ENCODE measurements at places on chromosomes 12 and 14.

- no peak for DNase-seq
These were observed 34.3 kb upstream of the CHST11 start for GRCh38 chr12:104422441-104422840.

GRCh38 chr12:25811656-25812126 lies 146.8 kb upstream of the RASSF8 start:
- no peak for DNase-seq

DNA sequence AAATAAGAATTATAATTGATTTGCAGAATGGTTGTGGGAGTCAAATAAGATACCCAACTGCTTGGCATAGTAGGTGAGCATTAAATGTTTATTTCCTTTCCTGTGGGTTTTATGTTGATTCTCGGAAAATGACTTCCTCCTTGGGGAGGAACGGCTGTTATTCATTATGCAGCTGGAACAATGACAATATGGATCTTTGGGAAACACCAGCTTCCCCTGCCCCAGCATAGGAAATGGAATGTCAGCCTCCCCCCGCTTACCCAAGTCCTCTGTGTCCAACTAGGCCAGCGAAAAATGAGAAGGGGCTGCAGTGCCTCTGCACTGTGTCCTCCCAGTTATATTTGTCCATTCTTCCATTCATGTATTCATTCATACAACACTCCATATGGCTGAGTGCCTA lies 11.7 kb upstream of the CCDC177 start:
- no peak for DNase-seq

GRCh38 chr14:66483322-66483721 lies 2.8 kb upstream of the CCDC196 start:
- DNase-seq = no peak

GRCh38 chr12:124545508-124546418 lies 21.6 kb downstream of the NCOR2 start:
- peak; percentile 57 for DNase-seq

GRCh38 chr14:93023039-93023438 lies 92.7 kb downstream of the ITPK1 start:
- no peak for DNase-seq

DNA sequence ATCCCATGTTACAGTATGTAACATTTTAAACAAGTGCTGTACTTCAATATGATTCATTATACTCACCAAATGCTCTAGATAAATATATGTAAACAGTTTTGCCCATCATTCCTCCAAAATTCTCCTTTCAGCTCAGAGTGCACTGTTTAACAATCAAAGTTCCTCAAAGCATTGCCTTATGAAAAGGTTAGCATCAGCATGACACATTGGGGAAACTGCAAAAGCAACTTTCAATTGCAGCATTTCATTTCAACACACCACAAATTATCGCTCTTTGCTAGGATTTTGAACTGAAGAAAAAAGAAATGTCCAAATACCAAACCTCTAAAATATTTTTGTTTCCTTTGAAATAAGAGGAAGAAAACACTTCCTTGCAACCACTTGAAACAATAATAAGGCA lies 413.2 kb downstream of the FLRT2 start:
- no peak for DNase-seq

DNA sequence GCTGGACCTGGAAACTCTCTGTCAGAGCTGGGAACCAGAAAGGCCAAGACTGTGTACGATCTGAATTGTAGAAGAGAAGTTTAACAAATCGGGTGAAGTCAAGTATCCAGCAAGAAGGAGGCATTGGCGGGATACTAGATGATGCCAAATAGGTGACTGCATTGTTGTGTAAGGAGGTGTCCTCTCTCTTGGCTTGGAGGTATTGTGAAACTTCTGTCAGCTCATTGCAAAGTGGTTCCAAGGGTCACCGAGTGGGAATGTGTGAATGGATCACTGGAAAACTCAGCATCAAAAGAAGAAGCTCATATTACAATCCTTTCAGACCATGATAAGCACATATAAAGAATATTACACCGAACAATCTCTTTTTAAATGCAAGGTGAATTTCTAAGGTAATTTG lies 11.7 kb downstream of the NAV3 start:
- no peak for DNase-seq

GRCh38 chr12:93860668-93861373 lies 183.6 kb downstream of the CRADD start:
- no peak for DNase-seq

DNA sequence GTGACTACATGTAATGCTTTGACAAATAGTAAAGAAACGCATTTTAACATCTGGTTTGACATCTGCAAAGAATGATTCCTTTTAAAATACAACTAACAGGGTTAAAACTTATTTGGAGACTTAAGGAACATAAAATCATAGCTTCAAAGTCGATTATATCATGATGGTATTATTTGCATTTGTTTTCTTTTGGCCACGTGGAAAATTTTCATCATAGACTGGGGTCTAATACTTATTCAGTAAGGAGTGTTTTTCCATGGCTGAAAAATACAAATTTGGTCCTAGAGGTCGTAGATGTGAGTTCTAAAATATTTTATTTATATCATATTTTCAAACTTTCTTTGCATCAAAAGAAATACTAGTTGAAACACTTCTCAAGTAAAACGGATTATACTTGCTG lies 31.5 kb upstream of the LMNTD1 start:
- DNase-seq = no peak

DNA sequence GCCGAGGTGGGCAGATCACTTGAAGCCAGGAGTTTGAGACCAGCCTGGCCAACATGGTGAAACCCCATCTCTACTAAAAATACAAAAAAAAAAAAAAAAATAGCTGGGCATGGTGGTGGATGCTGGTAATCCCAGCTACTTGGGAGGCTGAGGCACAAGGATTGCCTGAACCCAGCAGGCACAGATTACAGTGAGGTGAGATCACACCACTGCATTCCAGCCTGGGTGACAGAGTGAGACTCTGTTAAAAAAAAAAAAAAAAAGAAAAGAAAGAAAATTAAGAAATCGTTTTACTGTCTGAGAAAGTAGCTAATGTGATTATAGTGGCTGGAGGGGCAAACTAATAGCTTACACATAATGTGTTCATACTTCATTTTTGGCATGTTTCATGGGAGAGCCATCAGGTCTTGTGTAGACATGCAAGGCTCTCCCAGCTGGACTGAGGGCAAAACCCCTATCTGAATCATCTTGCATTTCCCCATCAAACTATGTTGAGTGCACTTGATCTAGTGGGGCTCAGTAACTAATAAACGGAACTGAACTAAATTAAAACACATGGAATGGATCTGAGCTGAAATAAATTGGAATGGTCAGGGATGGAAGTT lies 16.2 kb downstream of the KIF21A start:
- DNase-seq = no peak

- no peak for DNase-seq
These were observed 105.2 kb upstream of the RESF1 start for GRCh38 chr12:31853977-31854376.

DNA sequence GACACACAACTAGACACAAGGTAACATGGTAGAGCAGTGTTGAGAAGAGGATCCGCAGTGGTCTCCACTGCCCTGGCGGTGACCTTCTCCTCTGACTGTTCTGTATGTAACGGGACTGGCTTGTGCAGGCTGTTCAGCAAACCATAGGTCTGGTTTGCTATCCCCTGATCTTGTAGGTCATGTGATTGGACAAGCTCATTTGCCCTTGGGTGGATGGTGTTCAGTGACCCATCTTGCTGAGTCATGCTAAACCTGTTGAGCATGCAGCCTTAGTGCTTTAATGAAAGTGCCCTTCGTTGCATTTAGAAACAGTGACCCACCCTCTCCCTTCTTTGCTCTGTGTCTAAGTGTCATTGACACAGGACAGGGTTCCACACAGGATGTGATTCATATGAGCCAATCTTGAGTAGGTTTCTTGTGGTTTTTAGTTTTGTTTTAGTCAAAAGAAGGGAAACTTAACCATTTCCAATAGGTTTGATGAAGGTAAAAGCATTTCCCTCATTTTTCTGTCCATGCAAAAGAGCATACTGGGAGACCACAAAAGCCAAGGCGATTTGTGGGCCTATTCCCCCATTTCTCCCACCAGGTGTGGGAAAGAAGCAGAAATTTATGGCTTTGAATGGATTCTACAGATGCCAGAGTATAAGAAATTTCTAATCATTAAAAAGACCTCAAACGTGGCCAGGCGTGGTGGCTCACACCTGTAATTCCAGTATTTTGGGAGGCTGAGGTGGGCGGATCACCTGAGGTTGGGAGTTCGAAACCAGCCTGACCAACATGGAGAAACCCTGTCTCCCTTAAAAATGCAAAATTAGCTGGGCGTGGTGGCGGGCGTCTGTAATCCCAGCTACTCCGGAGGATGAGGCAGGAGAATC lies 32.6 kb upstream of the HIF1A start:
- DNase-seq = peak; percentile 64

DNA sequence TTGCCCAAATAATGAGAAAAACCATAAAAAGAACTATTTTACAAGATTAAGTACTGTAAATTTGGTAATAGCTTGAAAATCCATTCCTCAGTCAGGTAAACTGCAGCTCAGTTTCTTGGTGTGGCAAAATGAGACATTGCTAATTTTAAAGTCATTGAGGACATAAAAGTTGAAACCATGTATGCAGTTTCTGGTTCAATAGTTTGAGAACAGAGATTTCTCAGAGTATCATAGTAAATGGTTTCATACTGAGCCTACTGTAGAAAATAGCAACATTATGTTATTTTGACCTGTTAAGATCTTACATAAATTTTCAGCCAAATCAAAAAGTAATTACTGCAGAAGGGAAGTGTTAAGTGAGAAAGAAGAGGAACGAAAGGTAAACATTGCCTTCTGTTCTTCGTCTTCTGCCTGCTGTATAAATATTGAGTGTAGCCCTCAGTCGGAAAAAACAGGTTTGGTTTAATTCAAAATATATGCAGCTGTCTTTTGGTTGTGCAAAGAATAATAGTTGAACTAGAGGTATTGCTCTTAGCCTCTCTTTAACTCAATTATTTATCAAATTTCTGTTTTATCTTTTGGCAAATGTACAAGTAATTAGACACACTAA lies 119.6 kb downstream of the SYNE2 start:
- no peak for DNase-seq

Measured in activated T-helper 1 cell treated with anti-CD3 and anti-CD28 coated beads, Interleukin-12 subunit alpha, Interleukin-12 subunit beta, Interleukin-2, Interleukin-4 antibody, amounts not matched to agents 30 ng/mL and 10 ng/mL and 1 ng/mL, durations not matched to agents 14 hours and 24 hours and 36 hours (primary cell).